ENCODE measurements at places on chromosomes 12 and 14.

GRCh38 chr12:120472521-120472920 lies 3.0 kb upstream of the SRSF9 start:
- DNase-seq: no peak

DNA sequence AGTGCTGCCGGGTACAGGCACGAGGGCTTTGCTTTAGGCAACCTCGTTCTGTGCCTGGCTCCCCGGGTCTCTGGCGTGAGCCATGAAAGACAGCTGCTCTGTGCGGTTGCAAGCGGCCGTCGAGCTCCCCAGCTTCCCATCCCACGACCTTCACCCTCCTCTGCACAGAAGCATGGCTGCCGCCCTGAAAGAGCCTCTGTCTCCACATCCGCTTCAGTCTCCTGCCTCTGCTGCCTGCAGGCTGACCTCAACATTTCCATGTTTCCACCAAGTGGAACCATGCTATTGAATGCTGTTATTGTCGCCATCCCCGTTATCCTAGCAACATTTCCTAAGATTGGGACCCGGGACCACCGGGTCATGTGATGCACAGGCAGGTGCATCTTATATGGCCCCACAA lies 57.1 kb downstream of the KDM2B start:
- no peak for DNase-seq

GRCh38 chr12:76649099-76649498 lies 89.5 kb upstream of the OSBPL8 start:
- DNase-seq: no peak

GRCh38 chr14:44775248-44775647 lies 186.5 kb downstream of the KLHL28 start:
- DNase-seq: no peak

DNA sequence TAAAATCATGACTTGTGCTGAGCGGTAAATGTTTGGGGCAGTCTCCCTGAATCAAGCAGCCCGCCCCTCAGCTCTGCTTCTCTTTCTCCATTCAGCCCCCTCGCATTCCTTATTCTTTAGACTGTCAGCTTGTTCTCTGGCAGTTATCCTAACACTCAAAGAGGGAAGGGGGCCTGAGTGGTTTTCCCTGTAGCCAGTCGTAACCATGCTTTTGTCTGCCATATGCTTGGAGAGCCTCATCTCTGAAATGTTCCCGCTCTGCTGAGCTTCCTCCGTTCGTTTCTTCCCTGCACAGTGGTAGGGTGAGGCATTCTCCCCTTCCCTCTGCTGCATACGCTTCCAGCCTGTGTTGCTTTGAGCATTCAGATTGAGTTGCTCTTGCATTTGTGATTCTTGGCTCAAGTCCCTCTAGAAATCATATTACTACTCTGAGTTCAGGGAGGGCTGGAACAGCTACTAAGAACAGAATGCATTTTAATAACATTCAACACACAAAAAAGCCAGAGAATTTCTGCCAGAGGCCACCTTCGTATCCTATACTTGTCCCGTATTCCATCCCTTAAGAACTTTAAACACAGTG lies 119.7 kb downstream of the FBXL14 start:
- DNase-seq: peak; percentile 85

GRCh38 chr14:77488558-77488957 lies 10.1 kb downstream of the ISM2 start:
- no peak for DNase-seq

DNA sequence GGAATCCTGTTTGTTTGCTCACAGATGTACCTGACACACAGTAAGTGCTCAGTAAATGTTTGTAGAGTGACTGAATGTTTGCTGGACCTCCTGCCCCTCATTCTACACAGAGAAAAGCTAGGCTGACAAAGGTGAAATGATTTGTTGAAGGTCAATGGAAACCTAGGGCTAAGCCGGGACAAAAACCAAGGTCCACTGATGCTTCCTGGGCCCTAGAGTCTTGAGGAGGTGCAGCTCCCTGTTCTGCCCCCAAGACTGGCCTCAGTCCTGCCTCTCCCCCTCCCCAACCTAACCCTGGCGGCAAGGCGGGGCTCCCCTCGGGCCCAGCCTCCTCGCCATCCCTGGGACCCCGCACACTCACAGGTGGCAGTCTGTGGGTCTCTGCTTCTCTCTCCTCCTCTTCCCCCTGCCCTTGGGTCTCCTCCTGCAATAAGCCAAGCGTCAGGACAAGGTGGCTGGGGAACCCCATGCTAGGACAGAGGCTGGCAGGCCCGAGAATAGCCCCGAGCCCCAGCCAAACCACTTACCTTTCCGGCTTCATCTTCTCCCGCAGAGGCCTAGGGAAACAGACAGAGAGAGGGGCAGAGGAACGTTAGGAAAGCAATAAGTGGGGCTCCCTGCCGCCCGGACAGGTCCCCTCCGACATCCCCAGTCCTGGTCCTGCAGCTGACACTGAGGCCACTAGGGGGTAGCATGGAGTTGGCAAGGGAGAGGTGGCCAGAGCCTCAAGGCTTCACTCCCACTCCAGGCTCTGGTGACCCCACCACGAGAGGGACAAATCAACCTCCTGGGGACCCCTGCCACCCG lies 9.3 kb downstream of the PGF start:
- DNase-seq: no peak

DNA sequence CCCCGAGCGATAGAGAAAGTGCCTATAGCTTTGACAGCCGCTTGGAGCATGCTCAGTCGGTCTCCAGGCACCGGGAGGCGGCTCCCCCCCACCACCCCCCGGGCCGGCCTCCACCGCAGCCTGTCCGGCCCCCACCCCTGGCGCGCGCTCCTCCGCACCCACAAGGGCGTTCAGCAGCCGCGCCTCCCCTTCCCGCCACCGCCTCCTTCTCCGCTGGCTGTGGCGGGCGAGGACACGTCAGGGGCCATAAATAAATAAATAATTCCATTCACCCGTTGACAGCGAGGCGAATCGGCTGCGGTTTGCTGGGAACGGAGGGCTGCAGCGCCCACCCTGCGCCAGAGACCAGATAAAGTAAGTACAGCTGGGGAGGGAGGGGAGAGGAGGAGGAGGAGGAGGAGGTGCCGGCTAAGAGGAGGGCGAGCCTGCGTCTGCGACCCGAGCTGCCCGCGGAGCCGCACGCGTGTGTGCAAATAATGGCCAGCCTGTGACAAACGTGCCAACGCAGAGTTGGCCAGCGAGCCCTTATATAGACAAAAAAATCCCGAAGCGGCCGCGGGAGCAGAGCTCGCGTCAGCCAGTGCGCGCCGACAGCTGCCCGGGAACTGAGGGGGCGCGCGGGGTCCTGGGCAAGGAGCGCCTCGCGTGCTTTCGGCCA lies at the start of gene SLC16A7:
Gene SLC16A7 (plus strand): TSS at position 147 of the 658 bp plus-strand sequence. CDS start 108,773 bp downstream, outside the sequence.
- peak; percentile 43 for DNase-seq

- no peak for DNase-seq
These were observed 16.1 kb downstream of the AK7 start for GRCh38 chr14:96407935-96408570.

DNA sequence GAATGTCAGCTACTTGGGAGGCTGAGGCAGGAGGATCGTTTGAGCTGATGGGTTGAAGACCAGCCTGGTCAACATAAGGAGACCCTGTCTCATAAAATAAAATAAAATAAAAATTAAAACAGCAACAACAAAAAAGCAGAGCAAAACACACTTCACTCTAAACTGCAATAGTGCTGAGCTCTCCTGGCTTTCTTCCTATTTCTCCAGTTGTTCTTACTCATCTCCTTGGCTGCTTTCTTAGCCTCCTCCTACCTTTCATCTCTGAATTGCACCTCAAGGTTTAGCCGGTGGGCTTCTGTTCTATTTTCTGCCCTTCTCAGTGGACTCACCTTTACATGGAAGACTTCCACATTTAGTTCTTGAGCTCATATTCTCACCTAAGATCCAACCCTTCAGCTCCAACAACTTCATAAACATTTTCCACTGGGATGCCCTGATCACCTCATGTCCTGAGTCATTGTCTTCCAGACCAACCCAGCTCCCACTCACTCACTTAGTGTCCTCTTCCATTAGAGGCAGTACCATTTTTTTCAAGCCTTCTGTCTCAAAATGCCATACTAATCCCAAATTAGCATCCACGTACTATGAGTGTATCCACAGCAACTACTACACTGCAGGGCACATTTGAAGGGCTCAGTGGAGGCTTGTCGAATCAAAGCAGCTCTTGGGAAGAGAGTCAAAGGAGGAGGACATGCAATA lies 41.2 kb upstream of the TMED10 start:
- DNase-seq: no peak

DNA sequence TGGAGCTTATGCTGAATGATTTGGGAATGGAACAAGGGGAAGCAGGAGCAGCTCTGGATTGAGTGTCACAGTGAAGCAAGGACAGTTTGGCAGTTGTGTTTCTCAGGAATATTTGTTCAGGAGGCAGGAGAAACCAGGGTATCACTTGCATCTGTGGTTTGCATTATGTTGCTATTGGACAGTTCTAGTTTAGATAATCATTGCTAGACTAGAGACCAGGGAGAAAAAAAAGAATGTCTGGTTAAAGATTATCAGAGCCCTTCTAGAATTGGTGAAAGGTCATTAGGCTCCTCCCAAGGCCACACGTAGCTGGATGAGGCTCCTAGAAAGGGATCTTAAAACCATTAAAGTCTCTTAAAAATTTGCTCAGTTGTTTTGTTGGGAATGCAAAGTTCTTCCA lies 17.0 kb upstream of the SRSF5 start:
- no peak for DNase-seq

GRCh38 chr14:77327111-77327510 lies 6.3 kb downstream of the GSTZ1 start:
- DNase-seq: no peak

DNA sequence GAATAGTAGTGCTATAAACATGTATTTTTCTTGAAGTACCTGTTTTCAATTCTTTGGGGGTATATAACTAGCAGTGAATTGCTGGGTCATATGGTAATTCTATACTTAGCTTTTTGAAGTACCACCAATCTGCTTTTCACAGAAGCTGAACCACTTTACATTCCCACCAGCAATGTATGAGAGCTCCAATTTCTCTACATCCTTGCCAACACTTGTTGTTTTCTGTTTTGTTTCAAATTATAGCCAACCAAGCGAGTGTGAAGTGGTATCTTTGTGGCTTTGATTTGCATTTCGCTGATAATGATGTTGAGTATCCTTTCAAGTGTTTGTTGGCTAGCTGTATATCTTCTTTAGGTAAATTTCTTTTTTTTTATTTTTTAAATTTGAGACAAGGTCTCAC lies 95.7 kb downstream of the PAPLN start:
- no peak for DNase-seq

DNA sequence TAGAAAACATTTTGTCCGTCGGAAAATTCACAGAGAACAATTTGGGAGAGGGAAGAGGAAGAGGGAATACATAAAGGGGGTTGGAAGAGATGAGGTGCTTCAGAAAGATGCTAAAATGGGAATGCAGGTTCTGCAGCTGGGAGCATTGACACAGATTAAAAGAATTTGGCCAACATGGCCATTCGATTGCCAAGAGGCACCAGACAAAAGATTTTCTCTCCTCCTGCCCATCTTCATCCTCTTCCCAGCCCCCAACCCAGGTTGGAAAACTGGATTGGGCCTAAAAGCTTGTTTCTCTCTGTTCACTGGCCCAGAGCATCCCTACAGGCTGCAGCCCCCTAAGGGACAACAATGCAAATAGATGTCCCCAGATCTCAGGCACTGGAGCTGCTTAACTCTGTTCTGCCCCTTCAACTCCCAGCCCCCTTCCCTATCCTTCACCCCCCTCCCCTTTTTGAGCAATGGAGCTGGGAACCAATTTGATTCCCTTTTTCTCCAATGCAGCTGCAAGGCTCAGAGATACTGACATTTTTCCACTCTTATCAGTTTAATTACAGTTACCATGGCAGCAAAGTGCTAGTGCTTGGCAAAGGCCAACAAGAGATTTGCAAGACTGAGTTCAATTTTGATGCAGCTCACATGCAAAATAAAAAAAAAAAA lies 1.9 kb downstream of the LMO3 start:
- DNase-seq: no peak

DNA sequence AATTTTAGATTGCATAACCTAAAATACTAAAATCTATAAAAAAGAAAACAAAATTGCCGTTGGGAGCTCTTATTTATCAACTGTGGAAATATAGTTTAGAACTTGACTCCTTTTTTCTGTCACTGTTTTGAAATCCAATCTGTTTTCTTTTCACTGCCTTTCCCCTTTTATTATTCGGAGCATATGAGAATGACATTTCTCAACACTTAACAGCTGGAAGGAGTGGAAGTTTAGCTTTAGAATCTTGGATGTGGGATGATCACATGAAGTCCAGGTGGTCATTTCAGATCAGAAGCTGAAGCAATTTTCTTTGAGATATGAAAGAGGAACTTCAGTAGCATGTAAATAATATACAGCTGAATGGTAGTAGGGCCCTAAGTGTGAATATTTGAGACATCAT lies 16.7 kb downstream of the TRHDE start:
- DNase-seq: no peak

DNA sequence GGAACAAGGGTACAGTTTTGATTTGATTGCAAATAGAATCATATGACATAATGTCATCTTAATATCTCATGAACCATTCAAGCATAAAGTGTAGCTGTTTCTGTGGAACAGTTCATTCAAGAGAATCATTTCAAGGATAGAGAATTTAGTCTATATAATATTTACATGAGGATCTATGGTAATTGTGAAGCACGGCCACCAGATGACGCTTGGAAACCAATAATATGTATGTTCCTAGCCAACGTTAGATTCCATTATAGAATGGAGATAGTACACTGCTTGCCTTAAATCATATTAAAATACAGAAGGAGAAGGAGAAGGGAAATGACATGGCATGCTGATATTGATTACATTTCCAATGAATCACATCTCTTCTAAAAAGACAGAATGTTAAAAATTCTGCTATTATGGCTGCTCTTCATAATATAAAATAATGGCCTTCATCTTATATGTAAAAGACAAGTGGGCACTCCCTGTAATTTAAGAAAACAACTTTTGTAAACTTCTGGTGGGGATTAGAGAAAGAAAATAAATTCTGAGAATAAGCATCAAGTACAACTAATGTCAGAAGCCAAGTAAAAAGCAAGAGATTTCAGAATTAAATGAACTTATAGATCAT lies 351.0 kb downstream of the NAV3 start:
- no peak for DNase-seq

DNA sequence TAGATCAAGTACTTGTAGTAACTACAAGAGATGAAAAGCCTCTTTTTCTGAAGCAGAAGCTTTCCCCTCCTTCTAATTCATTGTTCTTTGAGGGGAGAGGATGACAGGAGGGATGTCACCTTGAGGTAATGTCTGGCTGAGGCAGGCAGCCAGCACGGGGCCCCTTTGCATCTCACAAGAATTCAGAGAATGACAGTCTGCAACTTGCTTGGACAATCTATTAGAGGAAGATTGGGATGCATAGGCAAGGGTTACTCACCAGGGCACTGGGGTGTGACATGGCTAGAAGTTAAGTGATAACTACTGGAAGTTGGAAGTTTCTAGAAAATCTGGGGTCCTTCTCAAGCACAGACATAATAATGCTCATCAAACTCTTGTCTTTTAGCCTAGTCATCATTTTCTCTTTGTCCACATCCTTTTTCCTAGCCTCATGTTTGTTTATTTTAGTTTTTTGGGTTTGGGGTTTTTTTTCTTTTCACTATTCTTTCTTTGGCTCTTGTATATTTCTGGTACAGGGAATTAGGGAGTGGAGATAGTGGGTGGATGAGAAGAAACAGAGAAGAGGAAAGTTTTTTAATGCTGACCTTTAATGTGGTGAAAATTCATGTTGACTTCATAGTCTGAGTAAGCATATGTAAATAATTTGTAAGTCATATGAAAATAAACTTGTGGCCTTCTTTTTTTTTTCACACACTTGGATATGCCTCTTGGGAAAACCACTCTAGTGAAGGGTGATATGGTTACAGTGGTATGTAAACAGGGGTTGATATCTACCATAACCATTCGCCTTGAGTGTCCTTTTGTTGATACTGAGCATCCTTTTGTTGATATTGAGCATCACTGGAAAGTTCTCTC lies 55.1 kb downstream of the TTLL5 start:
- DNase-seq: peak; percentile 61

Data from non-pigmented ciliary epithelial cell (primary cell).